ENCODE measurements at places on chromosomes 2 and 18.

DNA sequence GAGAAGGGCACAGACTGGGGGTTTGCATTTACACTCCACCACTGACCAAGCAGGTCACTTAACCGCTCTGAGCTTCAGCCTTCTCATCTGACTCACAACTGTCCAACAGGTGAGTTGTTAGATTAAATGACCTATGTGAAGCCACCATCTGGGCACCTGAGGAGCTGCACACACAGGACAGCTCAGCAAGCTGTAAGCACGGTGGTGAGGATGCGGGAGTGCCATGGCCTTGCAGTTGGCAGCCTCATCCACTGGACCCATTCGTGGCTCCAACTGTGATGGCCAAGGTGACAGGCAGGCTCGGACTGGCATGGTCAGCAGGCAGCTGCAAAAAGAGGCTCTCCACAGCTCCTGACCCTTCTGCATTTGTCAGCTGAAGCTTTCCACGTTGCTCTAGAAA, 23.3 kb upstream of the AMMECR1L start:
- DNase-seq: no peak

- DNase-seq: no peak
Measured at GRCh38 chr18:7089369-7089768, 28.2 kb downstream of the LAMA1 start.

DNA sequence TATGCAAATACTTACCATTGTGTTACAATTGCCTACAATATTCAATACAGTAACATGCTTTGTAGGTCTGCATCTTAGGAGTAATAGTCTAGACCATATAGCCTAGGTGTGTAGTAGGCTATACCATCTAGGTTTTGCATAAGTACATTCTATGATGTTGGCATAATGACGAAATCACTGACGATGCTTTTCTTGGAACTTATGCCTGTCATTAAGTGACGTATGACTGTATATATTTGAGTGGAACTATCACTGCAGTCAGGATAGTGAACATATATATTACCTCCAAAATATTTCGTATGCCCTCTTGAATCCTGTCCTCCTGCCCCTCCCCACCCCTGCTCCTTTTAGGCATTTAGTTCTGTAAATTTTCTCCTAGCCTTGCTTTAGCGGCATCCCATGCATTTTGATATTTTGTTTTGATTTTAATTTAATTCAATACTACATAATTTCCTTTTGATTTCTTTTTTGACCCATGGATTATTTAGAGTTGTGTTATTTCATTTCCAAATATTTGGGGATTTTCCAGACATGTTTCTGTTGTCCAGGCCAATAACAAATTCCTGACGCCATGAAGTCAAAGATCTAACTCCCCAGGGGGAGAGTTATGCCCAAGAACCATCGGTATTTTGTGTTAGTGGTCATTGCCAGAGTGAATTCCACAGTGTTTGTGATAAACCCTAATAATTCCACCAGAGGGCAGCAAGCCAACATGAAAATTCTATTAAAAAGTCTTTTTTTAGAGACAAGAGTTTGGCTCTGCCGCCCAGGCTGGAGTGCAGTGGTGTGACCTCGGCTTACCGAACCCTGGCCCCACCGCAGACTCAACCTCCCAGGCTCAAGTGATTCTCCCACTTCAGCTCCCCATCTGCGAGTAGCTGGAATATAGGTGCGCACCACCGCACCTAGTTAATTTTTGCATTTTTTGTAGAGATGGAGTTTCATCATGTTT, 24.2 kb upstream of the CASP8 start:
- DNase-seq: peak; percentile 80

GRCh38 chr18:51012441-51012840, 17.6 kb upstream of the SMAD4 start:
- no peak for DNase-seq

GRCh38 chr2:128249555-128249954, 69.1 kb downstream of the HS6ST1 start:
- DNase-seq: no peak

DNA sequence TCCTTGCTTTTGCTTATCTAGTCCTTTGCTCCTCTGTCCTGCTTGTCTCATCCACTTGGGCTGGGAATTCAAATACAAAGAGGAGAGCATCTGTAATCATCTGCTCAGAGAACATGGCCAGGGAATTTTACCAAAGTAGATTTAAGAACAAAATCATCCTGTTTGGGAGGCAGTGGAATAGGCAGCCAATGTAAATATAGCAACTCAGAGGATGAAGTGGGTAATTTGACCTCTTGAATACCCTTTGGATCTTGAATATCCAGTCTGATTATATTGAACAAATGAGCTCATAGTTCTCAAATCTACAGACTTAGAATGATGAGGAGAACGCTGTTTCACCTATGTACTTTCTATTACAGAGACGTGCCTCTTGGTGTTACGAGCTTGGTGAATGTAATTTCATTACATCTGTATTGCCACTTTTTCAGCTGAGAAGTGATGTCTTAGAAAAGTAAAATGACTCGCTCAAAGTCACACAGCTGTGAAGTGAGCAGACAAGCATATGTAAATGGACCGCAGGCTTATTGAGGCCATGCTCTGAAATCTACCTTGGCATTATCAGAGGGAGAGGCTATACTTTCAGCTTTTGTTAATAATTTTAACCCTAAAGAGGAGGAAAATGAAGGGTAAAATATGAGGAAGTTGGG, 266.3 kb downstream of the MTX2 start:
- no peak for DNase-seq

DNA sequence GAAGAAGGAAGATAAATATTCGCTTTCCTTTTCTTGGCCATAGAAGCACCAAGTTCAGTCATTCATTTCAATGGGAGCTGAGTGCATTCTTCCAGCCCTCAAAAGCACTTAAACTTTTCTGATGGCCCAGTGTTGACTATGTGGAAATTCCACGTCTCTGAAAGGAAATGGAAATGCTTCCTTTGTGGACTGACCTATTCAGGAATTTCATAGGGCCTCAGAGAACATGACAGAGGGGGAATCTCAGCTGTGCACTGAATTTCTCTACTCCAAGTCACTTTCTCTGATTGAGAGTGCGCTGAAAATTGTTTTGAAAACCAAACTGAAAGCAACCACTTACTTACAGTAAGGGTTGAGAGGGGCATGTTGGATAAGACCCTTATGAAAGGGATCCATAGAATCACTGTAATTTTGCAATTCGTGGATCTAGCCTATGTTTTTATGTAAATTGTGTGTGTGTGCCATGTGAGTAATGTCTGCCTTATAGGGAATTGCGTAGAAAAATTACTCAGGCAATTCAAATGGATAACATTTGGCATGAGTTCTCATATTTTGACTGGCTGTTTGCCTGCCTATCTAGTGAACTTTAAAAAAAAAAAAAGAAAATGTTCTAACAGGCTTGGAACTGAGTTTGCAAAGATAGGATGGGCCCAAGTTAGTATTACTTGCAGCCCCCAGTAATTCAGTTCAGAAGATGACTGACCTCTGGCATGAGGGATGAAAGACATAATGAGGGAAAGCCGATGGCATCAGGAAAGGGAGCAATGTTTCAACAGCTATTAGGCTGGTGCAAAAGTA, 437.0 kb downstream of the PTPRM start:
- DNase-seq: no peak

DNA sequence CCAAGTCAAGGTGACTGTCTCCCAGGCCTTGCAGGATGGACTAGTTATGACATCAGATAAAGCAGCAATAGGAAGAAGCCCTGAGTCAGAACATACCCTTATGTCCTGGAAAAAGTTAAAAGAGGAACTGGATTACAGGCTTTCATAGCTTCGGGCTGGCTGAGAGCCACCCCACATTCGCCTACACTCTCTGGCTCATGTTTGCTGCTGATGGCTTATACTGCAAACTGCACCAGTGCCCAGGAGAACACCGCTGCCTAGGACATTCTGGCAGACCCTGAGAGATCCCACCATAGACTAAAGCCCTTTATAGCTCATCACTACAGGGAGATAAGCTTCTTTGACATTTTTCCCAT, 20.3 kb downstream of the SLC8A1 start:
- no peak for DNase-seq

GRCh38 chr18:45731716-45732115, 7.7 kb downstream of the SLC14A1 start:
- DNase-seq: no peak

- peak; percentile 57 for DNase-seq
Measured at GRCh38 chr2:213251618-213252017, 32.6 kb upstream of the SPAG16 start.

DNA sequence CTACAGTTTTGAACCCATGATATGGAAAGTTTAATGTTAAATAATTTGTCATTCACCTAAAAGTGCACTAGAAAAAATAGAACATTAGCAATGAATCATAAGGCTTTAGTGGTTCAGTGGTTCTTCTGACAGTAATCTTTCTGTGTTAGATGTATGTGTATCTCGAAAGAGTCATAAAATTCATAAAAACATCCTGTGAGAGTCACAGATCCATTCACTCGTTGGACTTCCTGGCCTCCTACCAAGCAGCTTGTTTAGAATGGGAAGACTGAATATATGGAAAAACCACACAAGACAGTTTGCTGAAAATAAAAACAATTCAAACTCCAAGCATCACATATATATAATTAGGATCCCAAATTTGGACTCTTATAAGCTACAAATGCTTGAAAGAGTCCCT, 34.8 kb downstream of the ADNP2 start:
- no peak for DNase-seq

DNA sequence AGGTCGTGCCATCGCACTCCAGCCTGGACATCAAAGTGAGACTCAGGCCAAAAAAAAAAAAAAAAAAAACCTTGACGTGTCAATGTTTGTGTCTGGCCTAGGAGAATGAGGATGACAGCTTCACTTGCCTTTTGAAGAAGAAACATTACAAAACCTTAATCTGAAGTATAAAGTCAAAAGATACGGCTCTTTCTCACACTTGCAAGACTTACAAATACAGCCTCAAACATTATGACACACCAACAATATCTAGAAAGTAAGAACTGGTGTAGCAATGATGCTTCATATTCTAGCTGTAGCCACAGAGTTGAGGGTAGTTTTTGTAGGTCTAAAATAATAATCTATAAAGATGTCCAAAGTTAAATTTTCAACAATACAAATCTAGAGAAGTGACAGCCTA, 25.5 kb downstream of the MPPE1 start:
- no peak for DNase-seq

DNA sequence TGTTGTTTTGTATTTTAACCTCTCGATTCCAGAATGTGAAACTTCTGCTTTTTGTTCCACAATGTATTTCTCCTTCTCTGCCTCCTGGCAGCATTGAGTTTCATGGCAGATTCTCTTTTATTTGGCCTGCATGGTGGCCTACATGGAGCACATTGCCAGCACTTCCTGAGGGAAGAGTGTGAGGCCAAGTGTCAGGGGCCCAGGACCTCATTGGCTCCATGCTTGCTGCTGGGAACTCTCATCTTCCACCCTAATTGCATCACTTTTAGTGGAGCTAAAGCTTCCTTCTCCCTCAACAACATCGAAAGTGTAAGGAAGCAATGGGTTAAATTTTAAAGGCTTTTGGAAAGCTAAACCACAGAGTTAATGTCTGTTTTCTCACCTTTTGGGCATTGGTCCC, 9.5 kb downstream of the TRIB2 start:
- no peak for DNase-seq

- no peak for DNase-seq
Measured at GRCh38 chr2:61420991-61421544, 49.8 kb downstream of the USP34 start.

GRCh38 chr2:236730393-236730792, 160.8 kb downstream of the ACKR3 start:
- no peak for DNase-seq

DNA sequence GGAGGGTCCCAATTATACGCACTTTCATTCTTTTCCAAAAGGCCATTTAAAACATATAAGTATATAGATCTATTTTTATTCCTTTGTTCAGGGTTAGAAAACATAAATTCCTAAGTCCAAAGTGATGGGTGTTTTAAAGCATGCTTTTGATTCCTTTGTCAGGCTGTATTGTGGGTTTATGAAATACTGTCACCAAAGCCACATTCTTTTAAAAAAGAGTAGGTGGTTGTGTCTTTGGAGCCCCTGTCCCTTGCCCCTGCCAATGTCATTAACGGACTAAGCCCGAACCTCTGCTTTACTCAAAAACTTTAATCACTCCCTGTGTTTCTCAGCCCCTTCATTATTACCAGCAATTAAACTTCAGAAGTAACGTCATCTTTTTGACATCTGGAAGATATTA, 104.9 kb upstream of the APCDD1 start:
- no peak for DNase-seq

- peak; percentile 28 for DNase-seq
Measured at GRCh38 chr2:230124757-230125431, 56.2 kb upstream of the SLC16A14 start.

DNA sequence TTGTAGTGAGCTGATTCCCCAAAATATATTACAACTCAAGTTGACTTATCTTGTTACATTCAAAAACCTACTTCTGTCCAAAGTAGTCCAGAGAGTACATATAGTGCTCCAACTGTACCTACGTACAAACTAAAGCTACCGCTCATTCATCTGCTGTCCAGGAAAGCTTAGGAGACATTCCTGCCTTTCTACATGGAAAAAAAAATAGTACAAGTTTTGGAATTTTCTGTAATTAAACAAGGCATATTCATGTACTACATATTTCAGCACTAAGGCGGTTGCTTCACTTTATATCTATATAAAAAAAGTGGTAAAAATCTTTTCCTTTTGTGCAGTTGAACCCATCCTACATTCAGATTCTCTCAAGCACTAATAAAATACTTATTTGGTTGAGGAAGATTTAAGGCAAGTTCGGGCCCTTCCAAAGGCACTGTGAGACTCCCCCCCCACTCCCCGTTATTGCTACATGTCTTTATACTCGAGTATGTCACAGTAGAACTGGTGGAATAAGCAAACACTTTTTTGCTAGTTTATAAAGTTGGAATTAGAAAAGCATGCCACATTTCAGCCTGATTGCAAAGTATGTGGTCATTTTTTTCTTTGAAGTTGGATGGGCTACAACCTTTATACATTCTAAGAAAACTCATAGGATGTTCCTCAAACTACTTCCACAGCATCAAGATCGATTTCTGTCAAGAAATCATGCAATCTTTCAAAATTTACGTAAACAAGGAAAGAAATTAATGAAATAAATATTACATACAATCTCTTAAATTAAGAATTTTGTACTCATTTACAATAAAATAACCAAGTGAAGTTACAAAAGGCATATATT, 3.7 kb downstream of the ZFP36L2 start:
- DNase-seq: peak; percentile 17

- DNase-seq: no peak
Measured at GRCh38 chr2:122516775-122517174, 761.3 kb downstream of the TSN start.

- DNase-seq: no peak
Measured at GRCh38 chr2:119527999-119528398, 3.7 kb upstream of the SCTR start.

- no peak for DNase-seq
Measured at GRCh38 chr2:146227152-146228019, 1617.4 kb upstream of the ACVR2A start.

- no peak for DNase-seq
Measured at GRCh38 chr2:206464597-206464996, 21.3 kb downstream of the ADAM23 start.
